ENCODE measurements at places on chromosomes 11 and 22.

- DNase-seq = no peak
These were observed 17.5 kb downstream of the CHRDL2 start for GRCh38 chr11:74713686-74714085.

GRCh38 chr11:65719871-65720210, 757 bp downstream of the RNASEH2C start:
- no peak for DNase-seq

- no peak for DNase-seq
These were observed 576.7 kb upstream of the LRRC4C start for GRCh38 chr11:42036201-42036600.

DNA sequence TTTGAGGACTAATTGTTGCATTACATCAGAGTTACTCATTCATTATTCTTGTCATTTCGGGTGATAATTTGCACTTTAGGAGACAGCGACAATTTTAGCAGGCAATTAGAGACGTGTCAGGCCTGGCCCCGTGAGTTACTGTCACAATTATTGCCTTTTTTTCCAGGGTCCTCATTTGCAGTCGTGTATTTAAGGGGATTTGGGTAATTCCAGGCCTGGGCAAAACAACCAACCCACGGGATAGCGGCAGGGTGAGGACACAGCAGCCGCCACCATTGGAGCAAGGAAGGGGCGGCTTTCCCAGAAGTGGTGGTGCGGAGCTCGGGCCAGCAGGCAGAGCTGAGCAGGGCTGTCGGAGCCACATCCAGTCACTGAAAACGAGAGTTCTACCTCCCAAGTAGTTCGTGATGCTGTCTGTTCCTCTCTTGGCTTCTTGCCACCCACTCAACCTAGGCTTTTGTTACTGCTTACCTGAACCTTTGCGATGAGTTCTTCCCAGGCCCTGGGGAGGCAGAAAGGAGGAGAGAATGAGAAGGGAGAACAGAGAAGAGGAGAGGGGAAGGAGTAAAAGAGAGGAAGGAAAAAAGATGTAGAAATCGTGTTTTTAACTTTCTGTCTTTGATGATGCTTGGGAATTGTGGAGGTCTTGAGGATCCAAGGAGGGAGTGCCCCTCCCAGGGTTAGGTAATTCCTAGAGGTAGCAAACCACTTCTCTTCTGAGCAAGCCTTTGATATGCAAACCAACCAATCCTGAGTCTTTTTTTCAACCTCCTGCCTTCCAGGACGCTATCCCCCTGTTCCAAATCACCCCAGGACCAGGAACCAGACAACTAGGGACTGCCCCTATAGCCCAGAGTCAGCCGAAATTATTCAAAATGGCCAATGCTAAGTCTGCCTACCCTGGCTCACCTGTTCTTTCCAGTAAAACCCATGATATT, 236.1 kb downstream of the MIAT start:
- no peak for DNase-seq

- no peak for DNase-seq
These were observed 66.1 kb upstream of the VPREB1 start for GRCh38 chr22:22178355-22178965.

DNA sequence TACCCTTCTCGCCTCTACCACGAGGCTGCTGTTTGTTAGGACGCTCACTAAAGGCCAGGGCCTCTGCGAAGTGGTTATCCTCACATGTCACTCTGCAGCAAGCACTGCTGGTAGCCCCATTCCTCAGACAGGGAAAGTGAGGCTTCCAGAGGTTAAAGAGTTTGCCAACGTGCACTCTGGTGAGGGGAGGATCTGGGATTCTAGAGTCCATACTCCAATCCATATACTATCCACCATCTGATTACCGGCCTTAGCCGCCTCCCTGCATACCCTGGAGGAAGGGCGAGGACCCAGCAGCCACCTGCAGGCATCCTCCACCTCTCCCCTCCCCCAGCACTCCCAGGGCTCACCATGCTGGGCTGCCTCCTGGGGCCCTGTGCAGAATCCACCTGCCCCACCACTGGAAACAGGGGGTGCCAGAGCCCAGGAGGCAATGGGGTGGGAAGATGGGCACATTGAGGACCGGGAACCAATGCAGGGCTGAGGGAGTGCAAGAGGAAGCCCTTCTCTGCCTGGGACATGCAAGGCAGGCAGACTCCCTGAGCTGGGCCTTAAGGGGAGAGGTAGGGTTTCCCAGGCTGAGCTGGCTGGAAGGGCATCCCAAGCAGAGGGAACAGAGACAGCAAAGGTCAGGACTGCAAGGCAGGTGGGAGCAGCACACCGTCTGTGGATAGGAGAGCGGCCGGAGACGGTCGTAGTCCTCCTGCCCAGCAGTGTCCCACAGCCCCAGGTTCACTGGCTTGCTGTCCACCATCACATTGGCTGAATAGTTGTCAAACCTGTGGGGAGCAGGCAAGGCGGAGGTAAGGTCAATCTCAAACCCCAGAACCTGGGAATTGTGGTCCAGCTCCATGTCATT, 11.7 kb downstream of the RAC2 start:
- no peak for DNase-seq

- DNase-seq = no peak
These were observed 128.0 kb upstream of the SERPIND1 start for GRCh38 chr22:20645954-20646353.

GRCh38 chr22:34902335-34902734, 163.6 kb upstream of the ISX start:
- DNase-seq = no peak

GRCh38 chr11:35639591-35640179, 21.4 kb downstream of the FJX1 start:
- DNase-seq = no peak

GRCh38 chr11:119694334-119694733, 34.7 kb downstream of the NECTIN1 start:
- DNase-seq = no peak

DNA sequence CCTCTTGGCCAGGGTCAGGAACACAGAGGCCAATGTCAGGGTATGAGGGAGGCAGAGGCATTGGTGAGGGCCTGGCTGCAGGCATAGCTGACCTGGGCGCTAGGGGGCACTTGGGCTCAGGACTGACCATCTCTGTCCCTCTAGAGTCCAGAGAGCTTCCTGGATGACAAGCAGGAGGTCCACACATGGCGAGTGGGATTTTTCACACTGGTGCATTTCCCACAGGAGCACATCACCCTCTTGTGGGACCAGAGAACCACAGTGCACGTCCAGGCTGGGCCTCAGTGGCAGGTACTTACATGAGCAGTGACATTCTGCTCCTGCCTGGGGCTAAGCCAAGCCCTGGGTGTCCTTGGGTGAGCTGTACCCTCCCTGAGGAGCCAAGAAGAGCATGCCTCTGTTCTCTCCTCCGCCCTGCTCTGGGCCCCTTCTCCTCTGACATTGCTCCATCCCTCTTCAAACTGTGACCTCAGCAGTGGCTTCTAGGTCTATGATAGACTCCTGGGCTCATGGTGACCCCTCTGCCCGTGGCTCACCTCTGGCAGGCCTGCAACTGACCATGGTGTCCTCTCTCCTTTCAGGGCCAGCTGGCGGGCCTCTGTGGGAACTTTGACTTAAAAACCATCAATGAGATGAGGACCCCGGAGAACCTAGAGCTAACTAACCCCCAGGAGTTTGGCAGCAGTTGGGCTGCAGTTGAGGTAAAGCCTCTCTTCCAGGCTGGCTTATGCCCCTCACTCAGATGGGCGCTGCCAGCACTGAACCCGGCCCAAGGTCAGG, 46.6 kb downstream of the OTOG start:
- DNase-seq = no peak

DNA sequence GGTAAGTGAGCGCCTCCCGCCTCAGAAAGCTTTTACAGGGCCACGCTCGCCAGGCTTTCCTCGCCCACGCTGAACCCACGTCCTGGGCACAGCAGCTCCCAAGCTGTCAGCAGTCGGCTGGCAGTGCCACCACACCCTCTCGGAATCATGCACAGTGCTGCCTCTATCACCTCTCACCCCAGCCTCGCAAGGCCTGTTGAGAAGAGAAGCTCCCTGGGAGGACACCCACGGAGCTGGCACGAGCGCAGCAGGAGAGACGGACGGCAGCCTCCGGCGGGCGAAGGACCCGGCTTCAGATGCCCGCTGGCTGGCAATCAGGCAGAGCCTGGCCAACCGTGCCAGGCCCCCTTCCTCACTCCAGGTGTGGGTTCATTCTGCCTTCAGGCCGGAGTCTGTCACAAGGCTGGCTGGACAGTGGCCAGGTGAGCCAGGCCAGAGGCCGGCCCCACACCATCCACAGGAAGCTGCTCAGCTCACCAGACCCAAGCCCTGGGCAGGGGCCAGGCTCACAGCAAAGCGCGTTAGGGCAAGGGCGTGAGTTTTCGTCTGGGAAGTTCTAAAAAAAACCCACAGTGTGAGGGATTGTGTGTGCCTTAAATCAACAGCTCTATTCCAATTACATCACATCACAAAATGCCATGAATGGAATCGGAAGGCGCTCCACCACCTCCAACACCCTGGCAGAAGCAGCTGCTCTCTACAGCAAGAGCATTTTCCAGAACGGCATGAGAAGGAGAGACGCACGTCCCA, 33.2 kb downstream of the TOLLIP start:
- DNase-seq = no peak

- no peak for DNase-seq
These were observed 576.5 kb upstream of the CCDC90B start for GRCh38 chr11:83862691-83863090.

GRCh38 chr11:63729326-63729725, 39.2 kb downstream of the ZFTA start:
- no peak for DNase-seq

Measured in stimulated activated CD8-positive, alpha-beta memory T cell treated with anti-CD3 and anti-CD28 coated beads, Interleukin-15, amount 100 ng/mL, for 24 hours (primary cell).